ENCODE measurements at places on chromosomes 3 and 15.

GRCh38 chr3:67048067-67048714 lies 50.1 kb downstream of the KBTBD8 start:
- no peak for DNase-seq

DNA sequence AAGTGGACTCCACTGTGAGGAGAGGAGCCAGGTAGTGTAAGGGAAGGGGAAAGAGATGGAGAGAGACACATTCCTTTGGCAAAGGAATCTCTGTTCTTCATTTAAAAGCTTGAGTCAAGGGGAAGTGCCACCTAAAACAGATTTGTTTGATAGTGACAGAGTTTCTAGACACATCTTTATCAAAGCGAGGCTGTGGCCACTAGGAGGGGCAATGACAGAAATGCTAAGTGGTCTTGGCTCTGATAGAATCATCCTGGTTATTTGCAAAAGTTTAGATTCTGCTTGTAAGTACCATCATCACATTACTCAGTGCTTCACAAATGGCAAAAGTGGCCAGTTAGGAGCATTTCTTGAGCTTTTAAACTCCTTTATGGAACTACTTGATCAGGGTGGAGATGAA lies 261.4 kb downstream of the CNTN3 start:
- no peak for DNase-seq

GRCh38 chr15:43412096-43412495 lies 41.2 kb downstream of the TUBGCP4 start:
- DNase-seq = no peak

DNA sequence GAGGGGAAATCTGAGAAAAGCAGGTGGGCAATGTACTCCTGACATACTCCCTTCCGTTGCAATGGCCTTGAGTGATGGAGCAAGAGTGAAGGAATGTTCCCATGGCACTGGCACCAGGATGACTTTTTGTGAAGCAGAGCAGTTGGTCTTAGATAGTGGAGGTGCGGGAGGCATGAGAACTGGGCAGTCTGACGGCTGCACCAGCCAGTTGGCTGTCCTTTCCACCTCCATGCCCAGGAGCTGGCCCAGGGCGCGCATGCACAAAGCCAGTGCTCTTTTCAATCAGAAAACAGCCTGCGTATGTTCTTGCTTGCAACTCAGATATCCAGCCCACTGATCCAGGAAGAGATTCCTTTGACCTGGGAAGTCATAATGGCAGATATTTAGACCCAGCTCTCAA lies 136.8 kb downstream of the PGPEP1L start:
- no peak for DNase-seq

DNA sequence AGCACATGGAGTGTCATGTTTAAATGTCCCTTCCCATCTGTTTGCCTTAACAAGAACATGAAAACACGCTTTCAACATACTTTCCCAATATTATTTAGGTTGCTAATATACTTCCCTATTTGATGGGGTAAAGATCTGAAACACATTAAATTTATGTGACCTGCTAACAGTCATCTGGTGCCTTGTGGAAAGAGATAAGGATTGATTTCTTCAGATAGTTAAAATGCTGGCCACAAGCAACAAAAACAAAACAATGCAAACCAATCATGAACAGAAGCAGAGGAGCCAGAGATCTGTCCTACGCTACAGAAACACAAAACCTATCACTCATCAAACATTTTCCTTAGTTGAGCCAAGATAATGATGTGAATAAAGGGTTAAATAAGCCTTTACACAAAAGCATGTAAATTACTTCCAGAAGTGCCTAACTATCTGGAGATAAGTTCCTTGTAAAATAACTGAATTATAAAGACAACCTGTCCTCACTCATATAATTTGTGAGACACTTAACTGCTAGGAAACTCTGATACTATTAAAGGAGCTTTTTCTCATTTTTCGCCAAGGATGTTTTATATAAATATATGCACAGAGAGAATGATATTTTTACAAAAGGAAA lies 109.9 kb downstream of the NSUN3 start:
- DNase-seq = no peak

DNA sequence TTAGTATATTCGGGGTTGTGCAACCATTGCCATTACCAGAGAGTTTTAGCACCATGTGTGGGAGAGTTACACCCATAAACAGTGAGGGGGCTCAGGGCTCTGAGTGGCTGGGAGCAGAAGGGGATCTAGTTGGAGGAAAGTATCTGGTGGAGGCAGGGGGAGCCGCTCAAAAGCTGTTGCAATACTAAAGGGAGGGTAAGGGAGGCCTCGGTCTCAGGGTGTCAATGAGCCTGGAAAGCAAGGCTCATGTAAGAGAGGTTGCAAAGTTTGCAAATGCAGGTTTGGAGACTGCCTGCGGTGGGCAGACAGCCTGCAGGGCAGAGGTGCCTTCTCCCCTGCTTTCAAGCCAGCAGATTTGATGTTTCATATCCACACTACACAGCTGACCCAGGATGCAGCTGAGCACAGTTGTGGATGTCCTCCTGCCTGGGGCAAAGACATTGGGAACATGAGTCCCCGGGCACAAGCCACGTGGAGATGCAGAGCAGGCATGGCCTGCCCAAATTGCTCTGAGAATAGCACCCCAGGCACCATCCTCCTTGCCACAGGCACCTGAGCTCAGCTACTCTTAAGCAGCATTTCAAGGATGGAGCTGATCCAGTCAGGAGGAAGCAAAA lies 181.4 kb downstream of the TLE3 start:
- DNase-seq = no peak
